ENCODE measurements at places on chromosomes 16 and 17. TPM values are rescaled to one million over a fixed set of nuclear protein-coding genes. Genes with fewer than 3 reads are reported as not detected.

DNA sequence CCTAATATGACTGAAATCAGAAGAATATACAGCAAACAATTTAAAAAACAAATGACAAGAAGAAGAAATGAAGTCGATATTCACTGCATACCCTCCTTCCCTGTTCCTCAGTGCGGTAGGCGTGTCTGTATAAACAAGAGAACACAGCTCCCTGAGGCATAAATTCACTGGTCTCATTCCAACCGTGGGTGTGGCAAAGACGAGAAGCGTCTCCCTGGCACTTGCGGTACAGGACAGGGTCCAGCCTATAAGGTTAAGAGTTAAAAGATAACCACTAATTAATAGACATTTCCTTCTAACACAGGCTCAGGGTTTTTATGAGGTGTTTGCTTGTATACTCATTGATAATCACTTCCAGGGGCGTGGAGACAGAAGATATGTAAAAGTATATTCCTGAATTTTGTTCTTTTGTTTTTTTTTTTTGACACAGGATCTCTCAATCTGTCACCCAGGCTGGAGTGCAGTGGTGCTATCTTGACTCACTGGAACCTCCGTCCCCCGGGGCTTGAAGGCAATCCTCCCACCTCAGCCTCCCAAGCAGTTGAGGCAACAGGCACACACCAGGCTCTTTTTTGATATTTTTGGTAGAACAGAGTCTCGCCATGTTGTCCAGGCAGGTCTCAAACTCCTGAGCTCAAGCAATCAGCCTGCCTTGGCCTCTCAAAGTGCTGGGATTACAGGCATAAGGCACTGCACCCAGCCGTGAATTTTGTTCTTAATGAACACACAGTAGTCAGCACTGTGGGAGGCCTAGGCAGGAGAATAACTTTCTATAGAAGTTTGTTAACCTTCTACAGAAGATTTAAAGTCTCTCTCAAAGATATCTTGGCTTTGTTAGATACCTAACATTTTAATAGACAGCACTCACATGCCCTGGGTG is 59.1 kb upstream of the CLEC18B start:
- H3K36me3 ChIP-seq = peaks cover 12% of the 10 kb centered on the region
- no peak overlapping the region for H3K4me3 ChIP-seq
- DNase-seq = peak; percentile 94
- no peaks in the 10 kb centered on the region for H3K27me3 ChIP-seq

OR1A1 gene
- not detected for total RNA-seq

DNA sequence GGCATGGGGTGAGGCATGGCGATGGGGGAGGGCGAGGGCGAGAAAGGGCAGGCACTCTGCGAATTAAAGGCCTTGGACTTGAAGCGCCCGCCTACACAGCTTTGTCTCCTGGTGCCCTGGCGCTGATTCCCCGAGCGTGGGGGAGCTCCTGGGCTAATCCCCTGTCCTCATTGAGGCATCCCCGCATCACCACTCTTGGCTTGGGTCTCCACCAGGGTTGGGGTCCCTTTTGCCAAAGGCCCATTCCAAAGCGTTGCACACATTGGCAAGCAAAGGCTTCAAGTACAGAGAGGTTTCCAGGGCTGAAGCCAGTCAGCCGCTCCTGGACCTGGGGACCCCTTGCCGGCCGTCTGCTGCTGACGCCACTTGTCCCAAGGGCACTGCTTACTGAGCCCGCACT is 8.0 kb downstream of the ZNF205 start:
- H3K27ac ChIP-seq = no peak overlapping the region
- no peaks in the 10 kb centered on the region for H3K27me3 ChIP-seq
- H3K4me1 ChIP-seq = peaks cover 5% of the 10 kb centered on the region

GRCh38 chr17:17494870-17495535 is 1.2 kb downstream of the RASD1 start:
- no peak overlapping the region for H3K4me3 ChIP-seq
- no peaks in the 10 kb centered on the region for H3K4me1 ChIP-seq
- no peaks in the 10 kb centered on the region for H3K36me3 ChIP-seq
- no peak for DNase-seq
- H3K27me3 ChIP-seq = no peaks in the 10 kb centered on the region
- no peak overlapping the region for H3K27ac ChIP-seq
